ENCODE measurements at places on chromosomes 6 and 20.

DNA sequence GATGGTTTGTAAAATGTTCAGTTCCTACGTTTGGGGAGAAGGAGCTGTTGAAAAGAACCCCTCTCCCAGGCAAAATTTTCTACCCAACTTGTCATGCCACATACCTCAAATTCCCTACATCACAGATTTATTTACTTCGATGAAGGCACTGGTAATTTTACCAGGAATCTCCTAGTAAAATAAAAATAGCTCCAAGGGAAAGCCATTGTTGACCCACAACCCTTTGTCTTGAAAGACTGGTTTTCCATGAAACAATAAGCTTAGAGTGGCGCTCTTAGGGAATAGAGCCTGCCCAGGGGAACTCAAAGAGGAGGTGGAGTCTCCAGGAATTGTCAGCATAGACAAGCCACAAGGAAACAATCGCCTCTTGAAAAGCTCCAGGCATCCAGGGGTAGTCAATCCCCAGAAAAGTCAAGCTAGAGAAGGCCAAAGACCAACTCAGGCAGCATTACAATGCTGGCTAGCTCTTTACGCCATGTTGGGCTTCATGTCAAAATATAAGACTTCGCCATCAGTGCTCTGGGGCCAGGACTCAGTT is 99.2 kb upstream of the RREB1 start:
- DNase-seq: no peak

GRCh38 chr6:133160536-133160935 is 80.6 kb upstream of the EYA4 start:
- no peak for DNase-seq

- no peak for DNase-seq
Observed at GRCh38 chr20:2179233-2179580, 77.6 kb downstream of the STK35 start.

DNA sequence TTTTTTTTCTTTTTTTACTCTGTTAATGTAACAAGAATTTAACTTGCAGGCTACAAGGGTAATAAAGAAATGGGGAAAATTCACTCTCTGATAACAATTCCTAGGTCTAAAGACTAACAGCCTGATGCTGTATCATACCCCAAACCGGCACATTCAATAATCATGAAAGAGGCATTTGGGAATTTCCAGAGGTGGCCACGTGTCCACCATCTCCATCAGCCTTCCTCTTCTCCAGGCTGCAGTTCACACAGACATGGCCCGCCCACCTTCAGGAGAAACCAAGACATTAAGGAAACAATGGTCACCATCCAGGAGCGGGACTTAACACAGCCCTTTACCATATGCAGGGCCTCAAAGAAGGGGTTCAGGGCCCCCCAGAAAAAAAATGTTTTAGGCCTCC is 44.8 kb downstream of the PDE10A start:
- no peak for DNase-seq

DNA sequence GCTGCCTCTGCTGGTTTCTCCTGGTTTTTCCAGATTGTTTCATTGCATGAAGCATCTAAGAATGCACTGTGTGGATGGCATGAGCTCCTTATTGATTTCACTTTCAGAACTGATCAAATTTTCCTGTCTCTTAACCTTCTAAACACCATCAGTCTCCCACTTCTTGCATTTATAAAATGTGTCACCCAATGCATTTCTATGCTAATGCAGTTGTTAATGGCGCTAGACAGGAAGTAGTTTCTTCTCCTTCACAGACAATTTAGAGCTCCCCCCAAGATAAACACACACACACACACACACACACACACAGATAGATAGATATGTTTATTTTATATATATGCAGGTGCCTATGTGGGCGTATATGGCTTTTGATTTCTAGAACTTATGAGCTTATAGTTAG is 45.6 kb upstream of the FOXA2 start:
- DNase-seq: no peak

GRCh38 chr6:63475707-63476106 is 96.6 kb upstream of the LOC128125822 start:
- no peak for DNase-seq

DNA sequence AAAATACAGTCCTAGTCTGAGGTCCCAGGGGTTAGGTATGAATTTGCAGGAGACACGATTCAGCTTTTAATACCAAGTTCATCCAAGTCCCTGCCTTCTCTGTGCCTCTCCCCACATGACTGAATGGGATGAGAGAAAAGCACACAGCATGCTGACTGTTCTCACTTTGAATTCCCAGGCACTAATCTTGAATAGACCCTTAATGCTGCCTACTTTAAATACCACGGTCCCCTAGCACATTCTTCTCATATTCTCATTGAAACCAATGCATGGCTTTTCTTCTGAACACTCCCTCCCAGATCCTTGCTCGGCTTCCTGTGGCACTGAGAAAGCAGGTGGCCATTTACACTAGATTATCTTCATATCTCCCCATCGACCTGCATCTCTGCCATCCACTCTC is 30.1 kb upstream of the SCAF8 start:
- DNase-seq: no peak

GRCh38 chr6:3721810-3722621 is 29.5 kb downstream of the PXDC1 start:
- DNase-seq: no peak

- peak; percentile 81 for DNase-seq
Observed at GRCh38 chr6:55388211-55388610, 60.9 kb downstream of the GFRAL start.

- no peak for DNase-seq
Observed at GRCh38 chr20:4896119-4896702, 105.1 kb downstream of the SLC23A2 start.

DNA sequence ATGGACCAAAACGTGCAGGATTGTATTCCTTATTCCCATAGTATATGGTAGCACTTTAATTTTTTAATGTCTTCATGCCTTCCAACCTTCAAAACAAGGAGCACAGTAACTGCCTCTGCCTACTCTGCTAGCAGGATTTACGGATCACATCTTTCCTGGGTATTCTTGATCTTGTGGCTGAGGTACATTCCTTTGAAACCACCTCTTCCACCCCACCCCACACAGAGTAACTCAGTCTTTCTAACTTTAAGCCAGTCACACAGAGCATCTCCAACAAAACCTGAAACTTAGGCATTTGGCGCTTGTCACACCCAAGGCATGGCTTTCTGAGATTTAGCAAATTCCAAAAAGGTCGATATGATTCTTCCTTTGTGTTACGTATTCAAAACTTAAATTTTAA is 2.3 kb upstream of the ID4 start:
- no peak for DNase-seq

- DNase-seq: no peak
Observed at GRCh38 chr6:53335224-53335994, 13.3 kb downstream of the ELOVL5 start.

GRCh38 chr20:5933802-5934436 is 16.4 kb downstream of the TRMT6 start:
- DNase-seq: peak; percentile 13

- no peak for DNase-seq
Observed at GRCh38 chr6:36662380-36662779, 16.1 kb upstream of the CDKN1A start.

DNA sequence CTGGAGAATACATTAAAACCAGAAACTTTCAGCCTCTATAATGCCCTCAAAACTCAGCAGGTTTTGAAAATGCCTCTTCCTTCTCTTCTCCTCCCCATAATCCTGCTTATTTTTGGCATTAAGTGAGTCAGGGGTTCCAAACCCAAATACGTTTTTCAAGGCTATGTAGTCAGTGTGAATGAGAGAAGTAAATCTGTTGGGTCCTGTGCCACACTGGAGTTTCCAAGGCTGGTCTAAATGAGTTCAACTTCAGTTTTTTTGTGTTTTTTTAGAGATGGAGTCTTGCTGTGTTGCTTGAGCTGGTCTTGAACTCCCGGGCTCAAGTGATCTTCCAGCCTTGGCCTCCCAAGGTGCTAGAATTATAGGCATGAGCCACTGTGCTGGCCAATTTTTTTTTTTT is 20.9 kb downstream of the PTPRA start:
- no peak for DNase-seq

GRCh38 chr6:55675941-55676340 is 96.9 kb upstream of the HMGCLL1 start:
- no peak for DNase-seq

GRCh38 chr6:32483968-32484613 is 44.4 kb downstream of the HLA-DRA start:
- DNase-seq: no peak

GRCh38 chr6:62037445-62037844 is 248.6 kb downstream of the KHDRBS2 start:
- DNase-seq: no peak

DNA sequence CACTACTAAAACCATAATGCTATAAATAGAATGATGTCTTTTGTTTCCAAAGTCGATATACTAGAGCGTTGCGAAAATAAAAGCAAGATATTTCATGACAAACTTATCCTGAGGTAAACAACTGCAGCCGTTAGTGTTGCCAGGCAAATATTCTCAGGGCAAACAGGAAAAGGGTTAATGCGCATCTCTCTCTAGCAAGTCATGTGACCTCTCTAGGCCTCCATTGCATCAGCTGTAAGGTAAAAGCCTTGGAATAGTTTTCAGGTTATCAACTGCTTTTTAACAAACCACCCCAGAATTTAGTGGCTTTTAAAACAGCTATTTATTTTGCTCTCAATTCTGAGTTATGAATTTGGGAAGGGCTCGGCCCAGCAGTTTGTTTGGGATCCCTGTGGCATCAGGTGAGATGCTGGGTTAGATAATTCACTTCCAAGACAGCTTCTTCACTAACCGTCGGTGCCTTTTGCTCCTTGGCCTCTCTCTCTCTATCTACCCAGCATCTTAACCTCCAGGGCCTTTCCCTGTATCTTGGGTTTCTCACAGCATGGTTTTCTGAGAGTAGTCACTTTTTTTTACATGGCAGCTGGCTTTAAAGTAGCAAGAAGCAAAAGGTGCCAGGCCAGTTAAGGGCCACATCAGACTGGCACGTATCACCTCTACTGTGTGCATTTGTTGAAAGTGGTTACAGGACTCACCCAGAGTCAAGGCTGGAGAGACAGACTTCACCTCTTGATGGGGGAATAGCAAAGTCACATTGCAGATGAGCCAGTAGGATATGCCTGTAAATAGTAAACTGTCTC is 39.2 kb upstream of the LTV1 start:
- peak; percentile 45 for DNase-seq

DNA sequence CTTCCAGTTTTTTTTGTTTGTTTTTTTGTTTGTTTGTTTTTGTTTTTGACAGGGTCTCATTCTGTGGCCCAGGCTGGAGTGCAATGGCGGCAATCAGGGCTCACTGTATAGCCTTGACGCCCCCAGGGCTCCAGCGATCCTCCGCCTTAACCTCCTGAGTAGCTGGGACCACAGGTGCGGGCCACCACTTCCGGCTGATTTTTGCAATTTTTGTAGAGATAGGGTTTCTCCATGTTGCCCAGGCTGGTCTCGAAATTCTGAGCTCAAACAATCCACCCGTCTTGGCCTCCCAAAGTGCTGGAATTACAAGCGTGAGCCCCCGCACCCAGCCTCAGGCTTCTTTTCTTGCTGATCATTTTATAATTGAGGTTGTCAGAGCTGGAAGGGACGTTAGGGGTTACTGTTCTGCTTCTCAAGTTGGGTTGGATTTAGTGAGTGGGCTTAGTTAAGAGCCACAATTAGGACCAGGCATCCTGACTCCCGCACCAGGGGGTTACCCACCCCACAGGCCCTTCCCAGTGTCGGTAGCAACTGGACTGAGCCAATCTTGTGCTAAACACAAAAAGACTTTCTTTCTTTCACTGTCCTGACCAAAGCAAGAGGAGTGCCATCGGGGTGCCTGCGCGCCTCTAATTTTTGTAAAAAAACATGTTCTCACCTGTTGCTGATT is 13.1 kb upstream of the ZSCAN9 start:
- no peak for DNase-seq

DNA sequence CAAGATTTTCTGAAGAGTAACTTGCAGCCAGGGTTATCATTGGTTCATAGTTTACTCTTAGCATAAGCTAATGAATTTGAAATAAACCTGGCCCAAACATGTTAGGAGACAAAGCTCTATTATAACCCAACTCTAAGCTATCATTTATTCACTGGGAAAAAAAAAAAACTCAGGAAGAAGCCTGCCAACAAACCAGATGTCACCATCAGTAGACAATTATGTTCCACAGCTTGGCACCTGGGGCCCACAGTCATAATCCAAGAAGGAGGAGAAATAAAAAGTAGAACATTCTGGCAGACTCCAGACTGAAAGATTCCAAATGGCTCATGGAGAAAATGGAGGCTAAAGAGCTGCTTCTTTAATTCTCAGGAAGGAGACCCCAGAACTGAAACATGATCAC is 100.0 kb upstream of the CNR1 start:
- no peak for DNase-seq

- DNase-seq: peak; percentile 61
Observed at GRCh38 chr20:33532753-33533459, 43.0 kb downstream of the CBFA2T2 start.

- DNase-seq: no peak
Observed at GRCh38 chr20:53760025-53760441, 166.4 kb upstream of the ZNF217 start.

DNA sequence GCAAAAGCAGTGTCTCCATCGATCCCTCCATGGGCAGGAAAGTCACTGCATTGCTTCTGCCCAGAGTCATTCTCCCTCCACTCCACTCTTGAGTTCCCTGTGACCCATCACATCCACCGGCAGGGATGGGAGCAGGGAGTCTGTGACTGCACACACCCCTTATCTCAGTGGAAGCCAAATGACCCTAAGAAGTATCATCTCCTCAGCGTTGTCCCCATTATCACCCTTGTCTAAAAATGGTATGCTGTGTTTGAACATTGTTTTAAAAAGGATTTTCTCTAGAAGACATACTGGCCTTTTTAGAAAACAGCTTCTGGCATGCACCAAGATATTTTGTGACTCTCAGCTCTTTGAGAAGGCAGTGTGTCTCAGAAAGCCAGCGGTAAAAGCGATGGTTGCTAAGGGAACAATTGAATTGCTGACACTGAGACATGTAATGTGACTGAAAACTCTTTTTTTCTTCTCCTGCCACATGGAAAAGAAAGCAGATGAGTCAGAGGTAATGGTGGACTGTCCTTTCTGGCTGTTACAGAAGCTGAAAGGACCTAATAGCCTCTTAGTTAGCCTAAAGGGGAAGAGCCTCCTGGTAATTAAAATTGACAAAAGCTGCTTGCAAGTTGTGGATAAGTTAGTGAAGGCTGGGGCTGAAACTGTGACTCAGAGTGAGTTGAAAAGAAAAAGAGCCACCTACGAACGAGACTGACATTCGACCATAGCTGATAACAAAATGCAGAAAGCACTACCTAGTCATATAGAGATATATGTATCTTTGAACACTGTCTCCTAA is 120.5 kb downstream of the MAP3K7 start:
- peak; percentile 31 for DNase-seq

DNA sequence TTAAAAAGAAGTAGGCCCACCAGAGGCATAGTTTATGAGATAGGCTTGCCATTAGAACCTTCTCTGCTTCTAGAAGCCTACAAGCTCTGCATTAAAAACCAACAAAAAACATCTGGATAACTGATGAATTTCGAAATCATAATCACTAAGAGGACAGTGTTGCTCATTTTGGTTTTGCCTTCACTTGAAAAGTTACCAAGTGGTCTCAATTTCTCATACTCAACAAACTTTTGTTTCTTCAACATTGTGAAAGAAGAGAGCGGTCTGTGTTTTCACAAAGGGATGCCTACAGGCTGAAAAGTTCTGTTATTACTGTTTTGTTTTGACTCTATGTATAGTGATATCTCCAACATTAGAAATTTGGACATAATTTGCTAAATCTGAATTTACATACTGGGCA is 98.9 kb downstream of the PDSS2 start:
- no peak for DNase-seq
